ENCODE measurements at places on chromosomes 1 and 21.

DNA sequence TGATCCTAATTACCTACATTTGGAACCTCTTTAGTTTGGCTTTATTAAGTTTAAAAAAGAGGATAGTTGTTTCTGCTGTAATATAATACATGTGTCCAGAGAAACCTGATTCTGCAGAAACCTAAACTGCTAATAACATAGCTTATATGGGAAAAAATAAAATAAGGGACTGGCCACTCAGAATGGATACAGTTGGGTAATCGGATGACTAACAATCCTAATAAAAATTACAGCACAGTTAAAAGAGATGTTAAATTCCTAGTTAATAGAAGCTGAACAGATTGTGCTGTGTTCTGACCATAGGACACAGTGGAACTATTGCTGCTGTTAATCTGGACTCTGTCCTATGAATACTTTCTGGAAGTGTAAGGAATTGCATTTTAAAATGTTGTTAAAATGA is 16.0 kb downstream of the ARV1 start:
- no peak for DNase-seq

- DNase-seq = no peak
Measured at GRCh38 chr1:56200442-56200841, 378.9 kb downstream of the PLPP3 start.

GRCh38 chr1:77193951-77194350 is 25.3 kb downstream of the PIGK start:
- no peak for DNase-seq

- no peak for DNase-seq
Measured at GRCh38 chr21:26138615-26139257, 31.8 kb downstream of the APP start.

DNA sequence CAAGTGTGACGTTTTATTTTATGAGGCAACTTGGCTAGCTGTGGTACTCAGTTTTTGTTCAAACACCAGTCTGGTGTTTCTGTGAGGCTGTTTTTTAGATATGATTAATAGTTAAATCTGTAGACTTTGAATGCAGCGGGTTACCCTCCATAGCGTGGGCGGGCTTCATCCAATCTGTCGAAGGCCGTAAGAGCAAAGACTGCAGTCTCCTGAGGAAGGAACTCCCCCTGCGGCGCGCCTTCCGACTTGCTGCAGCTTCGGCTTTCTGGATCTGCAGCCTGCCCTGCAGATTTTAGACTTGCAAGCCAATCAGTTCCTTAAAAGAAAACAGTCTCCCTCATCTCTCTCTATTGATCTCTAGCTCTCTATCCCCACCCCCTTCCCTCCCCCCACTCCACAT is 4.2 kb upstream of the ZNF496 start:
- no peak for DNase-seq

DNA sequence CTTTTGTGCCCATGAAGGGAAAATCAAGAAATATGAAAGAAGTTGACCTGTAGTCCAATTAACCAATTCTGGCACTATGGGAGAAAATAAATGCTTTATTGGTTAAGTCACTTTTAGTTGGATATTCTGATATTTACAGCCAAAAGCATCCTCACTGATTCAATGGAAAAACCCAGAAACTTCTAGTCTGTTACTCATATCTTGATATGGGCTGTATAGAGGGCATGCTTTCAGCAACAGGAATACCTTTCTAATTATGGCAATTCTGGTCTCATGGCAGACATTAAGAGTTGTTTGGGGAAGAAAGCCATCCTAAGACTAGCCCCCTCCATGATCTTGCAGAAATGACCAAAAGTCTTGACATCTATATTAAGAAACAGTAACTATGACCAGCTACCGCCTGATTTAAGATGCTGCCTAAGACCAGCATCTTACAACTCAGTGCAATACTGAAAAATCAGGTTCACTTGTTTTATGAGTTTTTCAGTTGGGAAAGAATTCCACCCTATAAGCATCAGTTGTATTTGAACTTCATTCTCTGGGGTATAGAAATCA is 91.5 kb upstream of the VAV3 start:
- no peak for DNase-seq

DNA sequence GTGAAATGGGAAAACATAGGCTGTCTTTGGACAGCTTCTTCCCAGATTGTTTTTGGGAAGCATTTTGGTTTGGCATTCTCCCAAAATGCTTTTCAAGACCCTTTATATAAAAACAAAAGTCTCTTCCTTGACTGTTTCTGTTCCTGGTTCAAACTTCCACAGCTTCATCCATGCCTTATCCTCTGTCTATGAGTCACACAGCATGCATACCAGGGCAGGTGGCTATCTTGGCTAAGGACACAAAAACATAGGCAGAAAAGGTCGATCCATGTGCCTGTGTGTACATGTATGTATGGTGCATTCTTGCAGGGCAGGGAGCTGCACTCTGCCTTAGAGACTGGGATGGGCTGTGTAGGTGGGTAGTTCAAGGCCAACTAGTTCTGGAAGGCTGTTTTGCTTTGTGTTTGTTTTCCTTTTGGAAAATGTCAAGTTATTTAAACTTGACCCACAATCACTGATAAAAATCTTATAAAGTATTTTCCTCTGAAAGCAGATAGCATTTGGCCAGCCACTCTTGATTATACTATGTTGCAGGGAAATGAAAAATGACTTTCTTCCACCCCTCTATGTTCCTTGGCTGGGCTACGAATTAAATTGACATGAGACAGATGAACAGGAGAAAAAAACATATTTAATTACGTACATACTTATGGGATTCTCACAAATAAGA is 437.0 kb downstream of the SIPA1L2 start:
- DNase-seq = no peak

Data from activated CD8-positive, alpha-beta memory T cell treated with anti-CD3 and anti-CD28 coated beads, Interleukin-2, amount 50 U/mL, for 48 hours (primary cell).